Metanephros (tissue), 2 donors: ENCODE measurements at places on chromosomes 6 and 20. TPM values are rescaled to one million over a fixed set of nuclear protein-coding genes. Genes with fewer than 3 reads are reported as not detected.

Gene TBX18
- 16.4 TPM for total RNA-seq

Gene LINC00237
- total RNA-seq = not detected

Gene SYCP2L
- 3.7 TPM for total RNA-seq

Gene KCNG1
- total RNA-seq = 5.8 TPM

Gene CBLN4
- total RNA-seq = 3.2 TPM

Gene TSPO2
- total RNA-seq = 1.5 TPM

Gene ADAM33
- total RNA-seq = 24.6 TPM

Gene MAK
- total RNA-seq = 0.53 TPM

Gene PHIP
- total RNA-seq = 46.0 TPM

Gene B4GALT5
- total RNA-seq = 30.2 TPM

Gene KCNK15
- 0.23 TPM for total RNA-seq

Gene ERMARD
- 28.4 TPM for total RNA-seq

Gene NKAIN2
- total RNA-seq = 12.4 TPM

Gene RSPH9
- total RNA-seq = 1.2 TPM
